Calu3 (cell line): ENCODE measurements at places on chromosomes 1 and 21. TPM values are rescaled to one million over a fixed set of nuclear protein-coding genes. Genes with fewer than 3 reads are reported as not detected.

DNA sequence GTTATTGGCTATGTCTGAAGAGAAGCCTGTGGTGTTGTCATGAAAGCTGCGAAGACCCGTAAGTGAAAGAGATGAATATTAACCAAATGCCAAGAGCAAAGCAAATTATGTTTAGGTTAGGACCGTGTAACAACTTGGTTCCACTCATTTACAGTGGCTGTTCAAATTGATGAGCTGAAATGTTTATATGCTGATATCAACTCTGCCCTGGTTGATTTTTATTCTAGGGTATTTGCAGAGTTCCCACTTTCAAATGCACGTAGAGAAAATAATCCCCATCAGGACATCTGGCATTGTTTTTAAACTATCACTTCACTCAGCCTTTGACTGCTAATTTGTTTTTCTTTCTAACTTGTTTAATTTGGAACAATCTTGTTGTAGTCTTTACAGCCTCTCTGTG lies 581.6 kb upstream of the ADAMTS5 start:
- H3K4me1 ChIP-seq, result no peaks in the 10 kb centered on the region
- no peak overlapping the region for H3K4me3 ChIP-seq
- no peak for DNase-seq
- no peaks in the 10 kb centered on the region for H3K36me3 ChIP-seq

GRCh38 chr1:18278946-18279345 lies 171.3 kb downstream of the IGSF21 start:
- peaks cover 79% of the 10 kb centered on the region for H3K27me3 ChIP-seq
- DNase-seq, result no peak
- H3K4me3 ChIP-seq, result no peak overlapping the region
- no peaks in the 10 kb centered on the region for H3K36me3 ChIP-seq
- H3K4me1 ChIP-seq, result no peaks in the 10 kb centered on the region
- H3K27ac ChIP-seq, result no peak overlapping the region

DNA sequence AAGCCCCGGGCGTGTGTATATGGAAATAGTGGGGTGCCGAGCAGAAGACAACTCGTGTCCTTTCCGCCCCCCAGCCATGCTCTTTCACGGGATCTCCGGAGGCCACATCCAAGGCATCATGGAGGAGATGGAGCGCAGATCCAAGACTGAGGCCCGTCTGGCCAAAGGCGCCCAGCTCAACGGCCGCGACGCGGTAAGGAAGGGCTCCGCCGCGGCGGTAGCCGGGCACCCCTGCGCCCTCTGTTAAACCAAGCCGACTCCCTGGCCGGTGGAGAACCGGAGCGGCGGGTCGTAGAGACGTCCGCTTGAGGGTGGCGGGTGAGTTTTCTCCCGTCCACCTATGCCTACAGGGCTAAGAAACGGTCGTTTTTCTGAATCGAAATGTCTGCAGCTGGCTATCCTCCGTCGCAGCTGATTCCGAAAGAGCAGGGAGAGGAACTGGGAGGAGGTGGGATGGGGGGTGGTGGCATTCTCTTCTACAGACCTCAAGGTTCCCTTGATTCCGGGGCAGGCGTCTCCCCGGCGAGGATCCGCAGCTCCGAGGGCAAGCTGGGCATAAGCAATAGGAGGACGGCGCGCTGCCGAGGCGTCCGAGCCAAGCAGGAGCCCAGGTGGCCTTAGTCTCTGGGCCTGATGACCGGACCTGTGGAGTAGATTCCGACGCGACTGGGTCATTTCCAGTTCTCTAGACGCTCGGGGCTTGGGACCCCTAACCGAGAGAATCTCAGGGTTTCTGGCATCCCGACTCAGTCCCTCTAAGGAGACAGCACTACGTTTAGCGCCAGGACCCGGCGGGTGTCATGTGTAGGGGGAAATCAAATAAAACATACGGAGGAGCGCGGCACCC lies 856 bp downstream of the LHX9 start:
- peak overlapping the region; percentile 76 for H3K4me3 ChIP-seq
- DNase-seq, result no peak
- peaks cover 29% of the 10 kb centered on the region for H3K4me1 ChIP-seq
- peaks cover 8% of the 10 kb centered on the region for H3K27me3 ChIP-seq
- H3K36me3 ChIP-seq, result peaks cover 24% of the 10 kb centered on the region

LORICRIN gene
- total RNA-seq, result not detected in 2 replicates

- H3K27ac ChIP-seq, result no peak overlapping the region
- no peak overlapping the region for H3K4me3 ChIP-seq
- no peaks in the 10 kb centered on the region for H3K27me3 ChIP-seq
- no peaks in the 10 kb centered on the region for H3K36me3 ChIP-seq
Observed at GRCh38 chr1:69827732-69828131, 260.0 kb downstream of the LRRC7 start.

ZBTB40 gene
- total RNA-seq, result 17.8 and 18.7 TPM in 2 replicates

- no peaks in the 10 kb centered on the region for H3K27me3 ChIP-seq
- no peak overlapping the region for H3K27ac ChIP-seq
- no peak overlapping the region for H3K4me3 ChIP-seq
- peaks cover 16% of the 10 kb centered on the region for H3K4me1 ChIP-seq
Observed at GRCh38 chr1:58922302-58923089, 138.6 kb upstream of the JUN start.

DNA sequence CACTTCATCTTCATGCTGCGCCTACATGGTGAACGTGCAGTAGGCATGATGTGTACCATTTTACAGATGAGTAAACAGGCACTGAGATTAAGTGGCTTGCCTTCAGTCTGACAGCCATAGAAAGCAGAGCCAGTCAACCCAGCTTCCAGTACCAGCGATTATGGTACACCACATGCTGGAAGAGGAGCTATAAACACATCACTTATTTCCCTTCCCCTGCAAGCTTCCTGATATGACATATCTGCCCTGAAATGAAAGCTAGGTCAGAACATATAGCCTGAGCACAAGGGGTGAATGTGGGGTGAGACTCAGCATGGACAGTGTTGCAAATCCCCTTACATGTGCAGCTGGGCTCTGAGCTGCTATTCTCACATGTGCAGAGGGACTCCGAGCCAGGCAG lies 33.8 kb upstream of the IL20 start:
- no peak overlapping the region for H3K27ac ChIP-seq
- H3K27me3 ChIP-seq, result peaks cover 94% of the 10 kb centered on the region
- no peak overlapping the region for H3K4me3 ChIP-seq
- DNase-seq, result no peak

- H3K36me3 ChIP-seq, result no peaks in the 10 kb centered on the region
- no peak overlapping the region for H3K4me3 ChIP-seq
- peaks cover 28% of the 10 kb centered on the region for H3K27me3 ChIP-seq
Observed at GRCh38 chr1:179516976-179517705, 58.6 kb downstream of the NPHS2 start.

DNA sequence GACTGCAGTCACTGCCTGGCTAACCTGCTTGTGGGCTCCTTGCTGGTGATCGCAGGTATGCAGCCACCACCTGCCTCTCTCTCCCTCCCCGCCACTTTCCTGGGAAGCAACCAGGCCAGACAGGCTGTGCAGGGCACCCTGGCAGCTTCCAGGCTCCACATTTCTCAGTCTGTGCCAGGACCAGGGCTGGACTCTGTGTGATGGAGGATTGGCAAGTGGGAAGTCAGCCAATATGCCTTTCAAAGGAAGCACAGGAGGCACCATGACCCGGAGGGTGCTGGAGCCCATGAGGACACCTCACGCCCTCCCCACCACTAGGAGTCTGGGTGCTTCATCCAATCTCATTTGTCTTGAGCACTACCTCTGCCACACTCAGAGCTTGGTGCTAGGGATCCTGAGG lies 15.8 kb upstream of the DISP3 start:
- H3K27ac ChIP-seq, result no peak overlapping the region
- DNase-seq, result no peak
- H3K4me3 ChIP-seq, result no peak overlapping the region
- H3K36me3 ChIP-seq, result no peaks in the 10 kb centered on the region

GRCh38 chr1:34306568-34306967 lies 129.9 kb downstream of the C1orf94 start:
- H3K27me3 ChIP-seq, result no peaks in the 10 kb centered on the region
- DNase-seq, result no peak

GBP7 gene
- total RNA-seq, result 0.19 and 0.24 TPM in 2 replicates

DNA sequence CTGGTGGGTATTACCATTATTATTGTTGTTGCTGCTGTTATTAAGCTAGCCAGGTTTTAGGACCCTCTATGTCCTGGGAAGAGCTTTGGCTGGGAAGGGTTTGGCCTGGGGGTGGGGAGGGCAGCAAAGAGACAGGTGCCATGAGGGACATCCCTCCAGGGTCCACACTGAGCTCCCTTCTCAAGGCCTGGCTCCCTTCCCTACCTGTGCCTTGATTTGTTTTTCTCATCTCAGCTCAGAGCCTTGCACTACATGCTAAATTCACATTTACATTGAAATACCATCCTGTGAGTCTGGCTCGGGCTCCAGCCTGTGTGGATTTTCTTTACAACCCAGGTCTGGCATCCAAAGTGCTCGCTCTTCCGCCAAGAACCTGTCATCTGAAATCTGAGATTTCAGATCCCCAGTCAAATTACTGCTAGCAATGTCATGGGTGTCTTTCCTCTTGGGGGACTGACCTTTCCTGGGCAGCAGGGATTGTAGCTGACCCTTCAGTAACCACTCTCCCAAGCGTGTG lies 536.3 kb downstream of the PTPRU start:
- DNase-seq, result no peak
- H3K4me1 ChIP-seq, result no peaks in the 10 kb centered on the region
- H3K4me3 ChIP-seq, result no peak overlapping the region
- H3K36me3 ChIP-seq, result no peaks in the 10 kb centered on the region
- H3K27me3 ChIP-seq, result peaks cover 74% of the 10 kb centered on the region
- H3K27ac ChIP-seq, result no peak overlapping the region

RBM11 gene
- total RNA-seq, result 0.81 and 1.7 TPM in 2 replicates
